LNCaP clone FGC (cell line): ENCODE measurements at places on chromosomes 16 and 17.

GRCh38 chr17:7515911-7516610 is 31.9 kb downstream of the POLR2A start:
- DNase-seq: no peak

DNA sequence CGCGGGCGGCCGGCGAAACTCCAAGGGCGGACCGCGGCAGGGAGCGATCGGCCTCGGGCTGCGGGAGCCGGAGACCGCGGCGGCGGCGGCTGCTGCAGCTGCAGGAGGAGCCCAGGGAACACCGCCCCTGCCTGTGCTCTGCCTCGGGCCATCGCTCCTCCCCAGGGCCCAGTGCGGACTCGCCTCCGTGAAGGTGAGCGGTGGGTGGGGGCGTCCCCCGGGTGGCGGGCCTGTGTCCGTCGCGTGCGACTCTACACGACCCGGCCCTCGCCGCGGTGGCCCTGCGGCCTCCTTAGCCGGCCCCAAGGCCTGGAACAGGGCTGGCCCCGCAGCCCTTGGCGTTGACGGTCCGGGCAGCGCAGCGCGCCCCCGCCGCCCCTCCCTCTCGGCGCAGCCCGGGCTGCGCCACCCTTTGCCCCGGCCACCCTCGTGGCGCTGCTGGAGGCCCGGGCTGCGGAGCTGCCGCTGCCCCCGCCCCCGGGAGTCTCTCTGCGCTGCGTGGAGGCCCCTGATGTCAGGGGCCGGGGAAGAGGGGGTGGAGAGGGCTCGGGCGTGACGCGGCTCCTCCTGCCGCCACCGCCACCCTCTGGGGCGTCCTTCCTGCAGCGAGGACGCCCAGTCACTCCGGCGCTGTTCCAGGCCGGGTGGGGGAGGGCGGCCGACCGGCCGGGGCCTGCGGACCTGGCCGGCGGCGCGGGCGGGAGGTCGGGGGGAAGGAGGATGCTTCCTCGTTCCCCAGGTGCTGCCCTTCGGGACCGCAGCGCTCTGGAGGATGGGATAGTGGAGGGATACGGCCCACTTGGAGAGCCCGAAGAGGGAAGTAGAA is 485 bp downstream of the DYNLL2 start:
- DNase-seq: no peak

GRCh38 chr17:3762922-3763776 is 37.8 kb downstream of the ITGAE start:
- no peak for DNase-seq

DNA sequence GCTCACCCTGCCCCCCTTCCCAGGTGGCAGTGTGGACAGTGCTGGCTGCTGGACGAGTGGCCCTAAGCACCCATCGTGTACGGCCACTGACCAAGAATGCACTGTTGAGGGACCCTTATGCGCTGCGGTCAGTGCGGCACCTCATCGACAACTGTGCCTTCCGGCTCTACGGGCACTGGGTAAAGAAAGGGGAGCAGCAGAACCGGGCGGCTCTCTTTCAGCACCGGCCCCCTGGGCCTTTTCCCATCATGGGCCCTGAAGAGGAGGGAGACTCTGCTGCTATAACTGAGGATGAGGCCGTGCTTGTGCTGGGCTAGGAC is 5.1 kb downstream of the CFAP119 start:
- DNase-seq: no peak

DNA sequence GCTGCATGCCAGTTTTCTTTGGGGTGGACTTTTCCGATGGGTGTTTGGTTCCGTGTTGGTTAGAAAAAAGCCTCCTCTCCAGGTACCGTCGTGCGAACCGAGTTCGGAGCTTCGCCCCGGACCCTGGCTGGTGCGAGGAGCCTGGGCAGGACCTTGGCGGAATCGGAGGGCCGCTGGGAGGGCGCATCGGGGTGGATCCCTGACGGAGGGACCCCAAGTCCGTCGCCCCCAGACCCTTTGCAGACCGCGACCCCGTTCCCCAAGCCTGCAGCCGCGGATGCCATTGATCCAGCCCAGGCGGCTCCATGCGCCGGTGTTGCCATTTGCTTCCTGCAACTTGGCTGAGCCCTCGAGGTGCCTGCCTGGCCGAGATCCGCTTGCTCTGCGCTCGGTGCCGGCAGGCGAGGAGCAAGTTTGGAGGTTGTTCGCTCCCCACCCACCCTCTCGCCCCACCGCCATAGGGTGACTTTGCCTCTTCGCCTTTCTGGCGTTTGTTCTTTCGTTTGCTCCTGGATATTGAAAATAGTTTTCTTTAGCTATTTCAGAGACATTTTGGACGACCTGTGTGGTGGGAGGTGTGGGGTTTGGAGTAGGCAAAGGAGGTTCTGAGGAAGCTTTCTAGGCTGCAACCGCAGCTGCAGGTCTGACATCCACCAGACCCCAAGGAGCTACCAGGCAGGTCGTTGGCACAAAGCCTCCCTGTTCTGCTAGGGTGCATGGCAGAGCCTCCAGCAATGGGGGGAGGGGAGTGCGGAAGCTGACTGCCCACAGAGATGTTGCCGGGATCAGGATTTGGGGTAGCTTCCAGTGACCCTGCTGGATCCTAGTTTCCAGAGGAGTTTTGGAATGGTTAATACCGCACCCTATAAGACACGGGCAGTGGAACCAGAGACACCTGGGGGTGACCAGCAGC is 58.2 kb downstream of the RAP1GAP2 start:
- DNase-seq: no peak

DNA sequence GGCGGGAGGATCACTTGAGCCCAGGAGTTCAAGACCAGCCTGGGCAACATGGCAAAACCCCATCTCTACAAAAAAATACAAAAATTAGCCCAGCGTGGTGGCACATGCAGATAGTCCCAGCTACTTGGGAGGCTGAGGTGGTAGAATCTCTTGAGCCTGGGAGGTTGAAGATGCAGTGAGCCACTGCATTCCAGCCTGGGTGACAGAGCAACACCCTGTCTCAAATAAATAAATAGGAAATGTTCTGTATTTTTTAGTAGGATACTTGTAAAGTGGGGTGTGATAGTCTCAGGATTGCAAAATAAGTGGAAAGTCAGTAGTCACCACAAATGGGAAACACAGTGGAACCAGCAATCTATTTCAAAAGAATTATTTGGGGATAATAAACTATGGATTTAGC is 4.0 kb downstream of the RSPRY1 start:
- DNase-seq: no peak

GRCh38 chr17:83192161-83192788 is 112.9 kb downstream of the METRNL start:
- no peak for DNase-seq

GRCh38 chr16:3961449-3961849 is 80.9 kb upstream of the CREBBP start:
- no peak for DNase-seq

- no peak for DNase-seq
These were observed 20.1 kb upstream of the C16orf95 start for GRCh38 chr16:87337262-87337771.

DNA sequence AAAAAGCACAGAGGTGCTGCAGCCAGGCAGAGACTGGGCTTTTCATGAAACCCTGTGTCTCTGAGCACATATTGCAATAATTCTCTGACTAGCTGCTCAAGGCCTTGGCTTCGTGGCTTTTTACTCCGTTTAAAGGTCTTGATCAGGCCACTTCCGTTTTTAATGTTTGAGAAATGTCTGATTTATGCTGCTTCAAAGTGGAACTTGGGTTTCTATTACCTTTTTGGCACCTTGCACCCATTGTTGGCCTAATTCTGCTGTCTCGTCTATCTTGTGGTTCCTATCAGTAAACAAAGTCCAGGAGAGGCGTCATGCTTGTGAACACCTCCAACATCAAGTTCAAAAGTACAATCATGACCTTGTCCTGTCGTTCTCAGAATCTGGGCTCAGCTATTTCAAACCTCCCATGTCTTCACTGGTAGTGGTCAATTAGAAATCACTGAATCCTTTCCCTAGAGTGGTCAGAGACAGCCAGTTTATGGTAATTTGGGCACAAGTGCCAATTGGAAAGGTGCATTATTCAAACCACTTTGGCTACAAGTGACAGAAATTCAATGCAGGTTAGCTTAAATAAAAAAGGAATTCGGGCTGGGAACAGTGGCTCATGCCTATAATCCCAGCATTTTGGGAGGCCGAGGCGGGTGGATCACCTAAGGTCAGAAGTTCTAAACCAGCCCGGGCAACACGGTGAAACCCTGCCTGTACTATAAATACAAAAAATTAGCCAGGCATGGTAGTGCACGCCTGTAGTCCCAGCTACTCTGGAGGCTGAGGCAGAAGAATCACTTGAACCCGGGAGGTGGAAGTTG is 33.3 kb upstream of the METTL9 start:
- peak; percentile 11 for DNase-seq

GRCh38 chr17:49214676-49215360 is 4.3 kb downstream of the ABI3 start:
- no peak for DNase-seq

DNA sequence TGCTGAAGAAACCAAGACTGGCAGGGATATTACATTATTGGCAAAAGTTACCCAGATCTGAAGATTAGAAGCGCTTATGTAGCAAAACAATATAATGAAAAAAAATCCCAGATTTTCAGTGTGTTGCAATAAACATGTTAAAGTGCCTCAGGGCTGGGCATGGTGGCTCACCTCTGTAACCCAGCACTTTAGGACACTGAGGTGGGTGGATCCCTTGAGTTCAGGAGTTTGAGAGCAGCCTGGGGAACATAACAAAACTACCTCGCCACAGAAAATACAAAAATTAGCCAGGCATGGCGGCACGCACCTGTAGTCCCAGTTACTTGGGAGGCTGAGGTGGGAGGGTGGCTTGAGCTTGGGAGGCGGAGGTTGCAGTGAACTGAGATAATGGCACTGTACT is 6.8 kb downstream of the ZNF207 start:
- DNase-seq: no peak

DNA sequence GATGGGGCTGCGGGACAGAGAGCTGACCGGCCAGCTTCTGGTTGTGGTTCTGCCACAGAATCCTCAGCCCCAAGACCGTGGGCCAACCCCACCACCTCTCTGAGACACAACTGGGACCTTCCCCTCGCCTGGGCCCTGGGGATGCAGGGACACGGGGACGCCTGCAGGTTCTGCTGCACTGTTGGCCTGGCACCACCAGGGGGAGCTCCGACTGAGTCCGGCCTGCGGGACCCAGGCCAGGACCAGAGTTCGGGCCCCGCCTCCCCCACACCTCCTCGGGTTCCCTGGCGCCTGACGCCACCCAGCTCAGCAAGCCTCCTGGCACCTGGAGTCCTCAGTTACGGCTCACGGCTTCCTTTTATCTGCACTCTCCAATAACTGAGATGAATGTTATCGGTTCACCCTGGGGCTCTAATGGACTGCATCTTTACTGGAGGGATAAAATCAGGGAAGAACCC is 27.3 kb downstream of the TBC1D16 start:
- DNase-seq: peak; percentile 64

DNA sequence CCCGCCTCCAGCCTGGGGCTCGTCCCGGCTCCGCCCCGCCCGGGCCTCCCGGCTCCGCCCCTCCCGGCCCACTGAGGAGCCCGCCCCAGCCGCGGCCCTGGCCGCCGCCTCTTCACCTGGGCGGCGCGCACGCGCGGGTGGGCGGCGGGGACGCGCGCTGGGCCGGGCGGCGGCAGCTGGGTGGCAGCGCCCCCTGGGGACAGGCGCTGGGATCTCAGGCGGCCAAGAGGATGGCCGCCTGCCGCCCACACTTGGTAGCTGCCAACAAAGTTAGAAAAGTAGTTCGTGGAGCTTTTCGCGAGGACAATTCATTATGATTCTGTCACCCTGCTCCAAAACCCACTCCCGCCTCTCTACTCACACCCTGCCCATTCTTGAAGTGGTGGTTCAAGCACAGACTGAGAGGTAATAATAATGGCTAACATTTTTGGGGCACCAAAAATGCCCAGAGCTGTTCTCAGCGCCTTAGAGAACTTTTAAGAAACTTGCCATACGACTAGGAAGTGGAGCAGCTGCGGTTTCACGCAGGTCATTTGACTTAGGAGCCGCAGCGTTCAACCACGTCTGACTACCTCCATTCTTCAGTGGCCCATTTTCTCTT is 340 bp upstream of the MYO1D start:
- peak; percentile 36 for DNase-seq

DNA sequence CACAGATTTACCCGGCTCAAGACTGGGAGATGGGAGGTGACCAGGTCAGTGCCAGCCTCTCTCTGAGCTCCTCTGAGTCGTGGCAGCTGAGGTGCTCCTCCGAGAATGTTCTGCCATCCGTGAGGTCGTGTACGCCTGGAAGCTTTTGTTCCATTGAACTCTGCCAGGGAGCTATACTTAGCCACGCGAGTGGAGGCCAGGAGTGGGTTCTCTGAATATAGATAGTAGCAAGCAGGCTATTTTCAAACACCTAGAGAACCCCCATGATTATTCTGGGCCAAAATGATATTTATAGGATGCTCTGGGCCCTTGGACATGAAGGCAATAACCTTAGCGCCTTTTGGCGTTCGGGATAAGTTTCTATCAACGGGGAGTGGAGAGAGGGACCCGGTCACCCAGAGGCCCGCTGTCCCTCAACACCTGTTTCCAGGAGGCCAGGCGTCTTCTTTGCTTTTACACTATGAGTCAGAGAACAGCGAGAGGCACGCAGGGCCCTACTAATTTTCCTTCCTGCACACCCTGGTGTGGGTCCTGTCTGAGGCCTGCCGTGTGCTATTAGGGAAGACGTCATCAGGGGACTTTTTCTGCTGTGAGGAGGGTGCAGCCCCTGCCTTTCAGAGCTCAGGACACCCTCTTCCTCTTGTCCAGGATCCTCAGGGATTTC is 11.0 kb upstream of the MVD start:
- DNase-seq: no peak

- DNase-seq: no peak
These were observed 1.7 kb upstream of the THRA start for GRCh38 chr17:40060887-40061608.

- DNase-seq: no peak
These were observed 235.1 kb upstream of the NLRP1 start for GRCh38 chr17:5819396-5819795.

DNA sequence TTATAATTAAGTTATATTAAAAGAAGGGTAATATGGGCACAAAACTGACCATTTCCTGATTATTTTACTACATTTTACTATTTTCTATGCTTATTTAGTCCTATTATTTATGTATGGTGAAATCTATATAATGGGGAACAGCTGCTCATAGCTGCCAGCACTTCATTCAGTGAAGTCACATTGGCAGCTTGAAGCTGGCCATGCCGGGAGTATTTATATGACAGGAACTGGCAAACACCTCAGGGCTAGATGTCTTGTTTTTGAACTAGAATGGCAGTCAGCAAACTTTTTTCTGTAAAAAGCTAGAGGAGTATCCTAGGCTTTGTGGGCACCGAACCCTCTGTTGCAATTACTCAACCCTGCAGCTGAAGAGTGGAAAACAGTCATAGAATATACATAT is 104.1 kb downstream of the CDH13 start:
- no peak for DNase-seq

- no peak for DNase-seq
These were observed 135.4 kb downstream of the HS3ST3B1 start for GRCh38 chr17:14436266-14436665.

GRCh38 chr17:72134608-72135394 is 14.0 kb downstream of the SOX9 start:
- DNase-seq: no peak

GRCh38 chr17:72687886-72688285 is 404.6 kb downstream of the SLC39A11 start:
- DNase-seq: no peak

GRCh38 chr16:84041881-84042280 is 714 bp downstream of the SLC38A8 start:
- no peak for DNase-seq

- no peak for DNase-seq
These were observed 83.0 kb downstream of the ANKRD11 start for GRCh38 chr16:89407282-89407924.
